Urinary bladder (tissue), 4 donors: ENCODE measurements at places on chromosomes 1 and 21. TPM values are rescaled to one million over a fixed set of nuclear protein-coding genes. Genes with fewer than 3 reads are reported as not detected.

GUCA2A gene
- total RNA-seq = not detected

ATP1B1 gene
- 54.6 TPM for total RNA-seq

CHI3L1 gene
- total RNA-seq = 0.53 TPM

SYNC gene
- total RNA-seq = 22.4 TPM

TFAP2E gene
- not detected for total RNA-seq

KIF2C gene
- 9.4 TPM for total RNA-seq

ICOSLG gene
- total RNA-seq = 2.7 TPM

LHX8 gene
- 1.6 TPM for total RNA-seq

EXTL2 gene
- 67.0 TPM for total RNA-seq

RGS1 gene
- total RNA-seq = 51.2 TPM

UBL4B gene
- not detected for total RNA-seq

PYGO2 gene
- 10.8 TPM for total RNA-seq

AADACL4 gene
- 0.37 TPM for total RNA-seq
